B cell (primary cell): ENCODE measurements at places on chromosomes 6 and 20. TPM values are rescaled to one million over a fixed set of nuclear protein-coding genes. Genes with fewer than 3 reads are reported as not detected.

Gene CDH22
- polyA plus RNA-seq: not detected in 2 replicates

Gene RAB23
- 0.10 and 0.12 TPM in 2 replicates for polyA plus RNA-seq

Gene PRSS35
- polyA plus RNA-seq: not detected in 2 replicates

Gene PLCB4
- not detected in 2 replicates for polyA plus RNA-seq

Gene NHLRC1
- polyA plus RNA-seq: 0.31 and 0.45 TPM in 2 replicates

Gene SIM1
- not detected in 2 replicates for polyA plus RNA-seq

Gene TRIM31
- polyA plus RNA-seq: not detected in 2 replicates

Gene EIF2S2
- polyA plus RNA-seq: 11.3 and 14.3 TPM in 2 replicates
